ENCODE measurements at places on chromosomes 3 and 15.

GRCh38 chr15:63094495-63094931, 27.1 kb upstream of the LACTB start:
- DNase-seq = no peak

DNA sequence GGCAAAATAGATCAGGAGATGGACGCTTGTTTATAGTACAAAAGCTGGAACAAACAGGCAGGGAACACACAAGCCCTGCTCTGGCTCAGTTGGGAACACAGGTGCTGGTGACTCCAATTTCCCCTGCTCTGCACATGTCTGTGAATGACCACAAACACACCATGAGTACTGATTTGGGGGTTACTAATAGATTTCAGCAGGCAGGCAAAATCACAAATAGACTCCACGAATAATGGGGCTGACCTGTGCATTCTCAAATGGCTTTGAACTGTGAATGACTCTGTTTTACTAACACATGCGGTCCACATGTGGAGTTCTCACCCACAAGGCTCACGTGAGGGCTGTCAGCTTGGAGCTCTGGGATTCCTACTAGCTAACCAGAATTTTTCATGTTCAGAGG, 3.9 kb downstream of the RTP3 start:
- no peak for DNase-seq

GRCh38 chr15:97652700-97653167, 307.8 kb upstream of the ARRDC4 start:
- DNase-seq = peak; percentile 75

DNA sequence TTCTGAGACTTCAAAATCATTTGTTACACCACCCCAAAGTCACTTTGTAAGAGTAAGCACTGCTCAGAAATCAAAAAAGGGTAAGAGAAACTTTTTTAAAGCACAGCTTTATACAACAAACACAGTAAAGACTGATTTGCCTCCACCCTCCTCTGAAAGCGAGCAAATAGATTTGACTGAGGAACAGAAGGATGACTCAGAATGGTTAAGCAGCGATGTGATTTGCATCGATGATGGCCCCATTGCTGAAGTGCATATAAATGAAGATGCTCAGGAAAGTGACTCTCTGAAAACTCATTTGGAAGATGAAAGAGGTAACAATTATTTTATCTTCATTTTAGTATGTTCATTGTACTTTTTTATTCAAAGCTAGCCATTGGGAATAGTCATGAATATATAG, 32.6 kb downstream of the BLM start:
- no peak for DNase-seq

GRCh38 chr3:193983846-193984818, 151.8 kb upstream of the HES1 start:
- DNase-seq = no peak

- DNase-seq = peak; percentile 45
Measured at GRCh38 chr15:95025924-95026728, 794.8 kb downstream of the MCTP2 start.
